ENCODE measurements at places on chromosomes 13 and 19.

DNA sequence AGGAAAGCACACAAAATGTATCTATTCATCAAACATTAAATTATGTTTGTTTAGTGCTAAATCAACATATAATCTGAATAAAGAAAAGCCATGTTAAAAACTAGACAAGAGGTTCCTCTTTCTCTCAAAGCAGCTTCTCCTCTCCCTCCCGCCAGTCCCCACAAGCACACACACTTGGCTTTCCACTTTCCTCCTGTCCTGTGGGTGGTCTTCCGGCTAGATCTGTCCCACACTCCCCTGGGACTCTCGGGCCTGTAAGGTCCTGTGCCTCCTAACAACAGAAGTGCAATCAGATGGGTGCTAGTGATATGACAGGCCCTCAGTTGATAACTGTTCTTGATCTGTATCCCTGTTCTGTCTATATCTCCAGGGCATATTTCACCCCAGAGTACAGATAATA lies 45.6 kb upstream of the RAP2A start:
- H3K4me3 ChIP-seq, result no peak overlapping the region
- no peaks in the 10 kb centered on the region for H3K27me3 ChIP-seq
- no peak overlapping the region for H3K27ac ChIP-seq
- DNase-seq, result no peak

DNA sequence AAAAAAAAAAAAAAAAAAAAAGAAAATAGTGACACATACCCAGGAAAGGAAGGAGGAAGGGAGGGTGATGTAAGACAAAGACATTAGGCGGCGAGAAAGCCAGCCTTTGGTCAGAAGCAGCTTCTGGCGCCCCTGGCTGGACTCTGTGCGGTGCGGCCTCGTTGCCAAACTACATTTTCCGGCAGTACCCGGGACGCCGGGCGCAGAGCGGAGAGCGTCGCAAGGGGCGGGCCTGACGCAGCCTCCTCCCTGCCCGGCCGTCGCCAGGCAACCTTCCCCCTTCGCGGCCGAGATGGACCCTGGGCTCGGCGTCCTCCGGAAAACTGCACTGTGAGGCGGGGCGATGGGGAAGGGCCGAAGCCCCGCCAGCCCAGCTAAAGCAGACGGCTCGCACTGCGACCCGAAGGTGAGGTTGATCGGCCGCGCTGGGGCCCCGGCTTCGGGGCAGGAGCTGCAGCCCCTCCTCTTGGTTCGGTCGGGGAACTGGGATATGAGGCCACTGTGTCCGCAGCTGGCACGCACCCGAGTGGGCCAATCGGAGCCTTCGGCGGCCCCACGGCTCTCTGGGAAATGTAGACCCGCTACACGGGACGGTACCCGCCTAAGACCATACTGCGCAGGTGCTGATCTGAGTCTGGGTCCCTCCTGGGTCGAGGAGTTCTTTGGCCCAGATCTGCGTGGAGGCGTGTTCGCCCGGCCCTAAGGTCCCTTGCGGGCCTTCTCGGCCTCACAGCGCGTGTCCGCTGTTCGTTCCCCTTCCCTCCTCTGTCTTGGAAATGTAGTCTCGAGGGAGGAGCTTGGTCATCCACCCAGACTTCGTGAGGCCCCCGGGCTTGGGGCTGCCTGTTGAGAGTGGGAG lies 2.3 kb upstream of the MZF1 start:
- H3K4me3 ChIP-seq, result peak overlapping the region; percentile 99
- no peaks in the 10 kb centered on the region for H3K27me3 ChIP-seq
- peak overlapping the region; percentile 89 for H3K27ac ChIP-seq
- DNase-seq, result peak; percentile 58
- peaks cover 25% of the 10 kb centered on the region for H3K4me1 ChIP-seq
- H3K36me3 ChIP-seq, result peaks cover 2% of the 10 kb centered on the region

- no peaks in the 10 kb centered on the region for H3K36me3 ChIP-seq
- H3K27me3 ChIP-seq, result no peaks in the 10 kb centered on the region
- H3K4me1 ChIP-seq, result no peaks in the 10 kb centered on the region
- H3K4me3 ChIP-seq, result no peak overlapping the region
- DNase-seq, result no peak
Measured at GRCh38 chr13:40381935-40382764, 284.3 kb downstream of the FOXO1 start.

GRCh38 chr19:4951656-4952055 lies 17.3 kb upstream of the KDM4B start:
- H3K27ac ChIP-seq, result no peak overlapping the region
- H3K27me3 ChIP-seq, result no peaks in the 10 kb centered on the region
- H3K36me3 ChIP-seq, result peaks cover 14% of the 10 kb centered on the region
- H3K4me3 ChIP-seq, result no peak overlapping the region
- H3K4me1 ChIP-seq, result no peaks in the 10 kb centered on the region

DNA sequence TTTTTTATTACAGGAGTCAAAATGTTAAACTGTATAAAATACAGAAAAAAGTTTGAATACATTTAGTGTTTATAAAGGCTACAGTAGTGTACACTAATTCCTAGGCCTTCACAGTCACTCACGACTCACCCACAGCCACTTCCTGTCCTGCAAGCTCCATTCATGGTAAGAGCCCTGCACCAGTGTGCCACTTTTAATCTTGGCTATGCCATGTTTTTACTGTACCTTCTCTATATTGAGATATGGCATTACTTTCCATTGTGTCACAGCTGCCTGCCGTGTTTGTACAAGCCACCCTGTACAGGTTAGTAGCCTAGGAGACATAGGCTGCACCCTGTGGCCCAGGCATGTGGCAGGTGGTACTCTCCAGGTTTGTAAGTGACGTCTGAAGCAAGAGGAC lies 32.1 kb downstream of the C1QTNF9 start:
- H3K4me1 ChIP-seq, result no peaks in the 10 kb centered on the region
- no peaks in the 10 kb centered on the region for H3K36me3 ChIP-seq
- no peak overlapping the region for H3K27ac ChIP-seq
- DNase-seq, result no peak
- H3K27me3 ChIP-seq, result no peaks in the 10 kb centered on the region

DNA sequence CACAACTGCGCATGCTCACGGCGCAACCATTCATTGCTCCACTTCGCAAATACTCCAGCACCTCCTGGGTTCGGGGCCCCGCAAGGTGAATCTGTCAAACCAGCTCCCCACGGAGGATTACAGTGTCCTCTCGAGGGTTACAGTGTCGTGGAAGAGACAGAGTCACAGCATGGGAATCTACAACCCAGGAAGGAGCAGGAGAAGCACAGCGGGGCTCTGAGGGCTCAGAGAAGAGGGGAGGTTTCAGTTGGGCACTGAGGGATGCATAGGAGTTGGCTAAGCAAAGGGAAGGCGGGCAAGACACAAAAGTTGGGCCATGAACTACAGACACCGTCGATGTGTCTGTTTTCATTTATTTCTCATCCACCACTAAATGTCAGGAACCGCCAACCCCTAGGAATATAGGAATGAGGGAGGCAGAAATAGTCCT lies 1.0 kb upstream of the GTF2F1 start:
- H3K27me3 ChIP-seq, result no peaks in the 10 kb centered on the region
- peak overlapping the region; percentile 99 for H3K4me3 ChIP-seq
- DNase-seq, result peak; percentile 63
- peaks cover 11% of the 10 kb centered on the region for H3K4me1 ChIP-seq
- peaks cover 16% of the 10 kb centered on the region for H3K36me3 ChIP-seq

DNA sequence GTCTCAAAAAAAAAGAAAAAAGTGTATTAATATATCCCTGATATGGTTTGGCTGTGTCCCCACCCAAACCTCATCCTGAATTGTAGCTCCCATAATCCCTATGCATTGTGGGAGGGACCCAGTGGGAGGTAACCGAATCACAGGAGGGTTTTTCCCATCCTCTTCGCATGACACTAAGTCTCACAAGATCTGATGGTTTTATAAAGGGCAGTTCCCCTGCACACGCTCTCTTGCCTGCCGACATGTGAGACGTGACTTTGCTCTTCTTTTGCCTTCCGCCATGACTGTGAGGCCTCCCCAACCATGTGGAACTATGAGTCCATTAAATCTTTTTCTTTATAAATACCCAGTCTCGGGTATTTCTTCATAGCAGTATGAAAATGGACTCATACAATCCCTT lies 17.7 kb downstream of the STK24 start:
- H3K27me3 ChIP-seq, result no peaks in the 10 kb centered on the region
- peaks cover 26% of the 10 kb centered on the region for H3K4me1 ChIP-seq
- H3K36me3 ChIP-seq, result no peaks in the 10 kb centered on the region
- H3K27ac ChIP-seq, result no peak overlapping the region
- no peak for DNase-seq
- no peak overlapping the region for H3K4me3 ChIP-seq

- H3K4me1 ChIP-seq, result peaks cover 17% of the 10 kb centered on the region
- no peaks in the 10 kb centered on the region for H3K27me3 ChIP-seq
- H3K4me3 ChIP-seq, result no peak overlapping the region
- no peak for DNase-seq
Measured at GRCh38 chr19:11138601-11139300, 16.8 kb downstream of the SPC24 start.

DNA sequence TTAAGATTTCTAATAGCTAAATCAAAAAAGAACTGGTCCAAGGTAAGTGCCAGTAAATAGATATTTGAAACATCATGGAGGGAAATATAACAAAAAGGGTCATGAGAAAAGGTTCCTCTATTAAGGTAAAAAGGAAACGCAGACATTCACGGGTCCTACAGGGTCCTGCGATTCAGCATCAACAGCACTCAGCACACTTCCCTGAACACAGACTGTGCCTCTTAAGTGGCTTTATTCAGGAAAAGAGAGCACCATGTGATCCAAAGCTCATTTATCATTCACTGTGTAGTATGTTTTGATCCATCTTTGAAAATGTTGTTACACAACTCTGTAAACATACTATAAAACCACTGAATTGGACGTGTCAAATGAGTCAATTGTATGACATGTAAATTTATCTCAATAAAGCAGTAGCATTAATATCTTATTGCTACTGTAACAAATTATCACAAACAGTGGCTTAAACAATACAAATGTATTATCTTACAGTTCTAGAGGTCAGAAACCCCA lies 33.7 kb downstream of the CRYL1 start:
- no peaks in the 10 kb centered on the region for H3K4me1 ChIP-seq
- no peak overlapping the region for H3K4me3 ChIP-seq
- H3K27me3 ChIP-seq, result no peaks in the 10 kb centered on the region
- no peak for DNase-seq
- H3K27ac ChIP-seq, result no peak overlapping the region

- no peak overlapping the region for H3K4me3 ChIP-seq
- H3K4me1 ChIP-seq, result no peaks in the 10 kb centered on the region
- no peaks in the 10 kb centered on the region for H3K36me3 ChIP-seq
- no peak overlapping the region for H3K27ac ChIP-seq
Measured at GRCh38 chr13:27822873-27823311, 30.6 kb downstream of the GSX1 start.

DNA sequence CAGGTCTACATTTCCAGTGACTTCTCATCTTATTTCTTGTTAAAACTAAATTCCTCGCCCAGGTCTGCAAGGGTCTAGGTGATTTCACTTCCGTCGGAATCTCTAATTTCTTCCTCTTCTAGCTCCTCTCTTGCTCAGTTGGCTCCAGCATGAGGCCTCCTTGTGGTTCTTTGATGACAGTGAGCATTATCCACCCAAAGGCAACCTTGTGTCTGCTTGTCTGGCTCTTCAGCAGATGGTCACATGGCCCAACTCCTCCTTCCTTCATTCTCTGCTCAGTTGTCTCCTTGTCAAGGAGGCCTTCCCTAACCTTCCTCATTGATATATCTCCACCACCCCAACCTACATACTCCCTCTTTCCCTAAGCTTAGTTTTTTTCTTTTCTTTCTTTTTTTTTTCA lies 1391.4 kb downstream of the EFNB2 start:
- no peak overlapping the region for H3K27ac ChIP-seq
- no peaks in the 10 kb centered on the region for H3K36me3 ChIP-seq
- no peak for DNase-seq

- DNase-seq, result no peak
- no peak overlapping the region for H3K4me3 ChIP-seq
- no peaks in the 10 kb centered on the region for H3K36me3 ChIP-seq
- H3K27ac ChIP-seq, result no peak overlapping the region
- no peaks in the 10 kb centered on the region for H3K4me1 ChIP-seq
Measured at GRCh38 chr13:108377646-108378206, 108.2 kb downstream of the TNFSF13B start.

GRCh38 chr19:11017275-11018035 lies 56.6 kb downstream of the SMARCA4 start:
- no peak overlapping the region for H3K4me3 ChIP-seq
- DNase-seq, result no peak

GRCh38 chr13:103716718-103717117 lies 650.5 kb upstream of the SLC10A2 start:
- H3K27me3 ChIP-seq, result no peaks in the 10 kb centered on the region
- no peak for DNase-seq
- no peaks in the 10 kb centered on the region for H3K36me3 ChIP-seq
- H3K27ac ChIP-seq, result no peak overlapping the region

DNA sequence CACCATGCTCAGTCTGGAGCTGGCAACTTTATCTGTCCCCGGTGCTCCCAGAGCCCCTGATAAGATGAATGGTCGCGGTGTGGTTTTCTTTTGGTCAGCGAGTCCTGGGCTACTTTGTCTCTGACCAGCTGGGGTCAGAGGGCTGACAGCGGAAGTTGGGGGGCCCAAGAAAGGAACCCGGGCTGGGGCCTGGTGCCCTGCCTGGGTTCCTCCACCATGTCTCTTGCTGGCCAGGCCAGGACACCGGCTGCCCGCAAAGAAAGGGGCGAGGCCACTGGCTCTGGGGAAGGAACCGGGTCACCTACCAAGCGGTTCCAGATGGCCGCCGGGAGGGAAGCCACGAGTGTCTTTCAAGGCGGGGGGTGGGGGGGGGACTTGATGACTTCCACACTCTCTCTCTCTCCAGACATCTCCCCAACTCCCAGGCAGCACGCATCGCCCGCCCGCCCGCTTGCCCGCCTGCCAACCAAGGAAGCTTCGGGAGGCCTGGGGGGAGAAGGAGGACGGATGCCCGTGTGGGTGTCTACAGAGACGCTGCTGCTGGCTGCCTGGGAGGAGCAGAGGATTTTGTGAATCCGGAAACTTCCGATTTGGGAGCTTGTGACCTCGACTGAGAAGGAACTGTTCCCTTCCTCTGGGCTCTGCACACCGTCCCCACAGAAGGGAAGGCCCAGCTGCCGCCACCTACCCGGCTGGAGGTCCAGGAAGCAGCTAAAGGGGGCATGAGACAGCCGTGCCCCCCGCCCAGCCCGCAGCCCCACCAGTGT lies 1.1 kb downstream of the PIP5K1C start:
- peak overlapping the region; percentile 69 for H3K27ac ChIP-seq
- H3K36me3 ChIP-seq, result no peaks in the 10 kb centered on the region
- H3K27me3 ChIP-seq, result no peaks in the 10 kb centered on the region
- peak overlapping the region; percentile 88 for H3K4me3 ChIP-seq
- no peak for DNase-seq
- H3K4me1 ChIP-seq, result no peaks in the 10 kb centered on the region

- H3K27me3 ChIP-seq, result no peaks in the 10 kb centered on the region
- H3K4me3 ChIP-seq, result no peak overlapping the region
- peaks cover 61% of the 10 kb centered on the region for H3K36me3 ChIP-seq
- DNase-seq, result no peak
- no peak overlapping the region for H3K27ac ChIP-seq
Measured at GRCh38 chr19:10690341-10690781, 10.9 kb upstream of the QTRT1 start.

Measured in GM12878 (cell line).